ENCODE measurements at places on chromosomes 16 and 17.
A peak's percentile ranks its signal among the peaks of the same experiment; 100 is the strongest.

- DNase-seq, result no peak
These were observed 83.0 kb upstream of the CDC42EP4 start for GRCh38 chr17:73394512-73395450.

DNA sequence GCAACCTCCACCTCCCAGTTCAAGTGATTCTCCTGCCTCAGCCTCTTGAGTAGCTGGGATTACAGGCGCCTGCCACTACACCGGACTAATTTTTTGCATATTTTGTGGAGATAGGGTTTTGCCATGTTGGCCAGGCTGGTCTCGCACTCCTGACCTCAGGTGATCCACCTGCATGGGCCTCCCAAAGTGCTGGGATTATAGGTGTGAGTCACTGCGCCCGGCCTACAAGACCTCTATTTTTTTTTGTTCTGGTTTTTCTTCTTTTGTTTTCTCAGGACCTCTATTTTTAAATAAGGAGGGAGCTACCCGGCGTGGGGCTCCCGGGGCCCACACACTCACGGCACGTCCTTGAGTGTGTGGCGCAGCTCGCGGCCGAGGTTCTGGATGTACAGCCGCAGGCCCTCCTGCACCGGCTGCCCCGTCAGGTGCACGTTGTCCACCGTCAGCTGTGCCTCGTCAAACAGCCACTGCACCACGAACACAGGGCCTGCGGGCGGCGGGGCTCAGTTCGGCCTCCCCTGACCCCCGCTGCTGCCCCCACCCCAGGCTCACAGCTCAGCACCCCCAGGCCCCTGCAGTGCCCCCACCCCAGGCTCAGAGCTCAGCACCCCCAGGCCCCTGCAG lies 5.8 kb downstream of the NOTUM start:
- DNase-seq, result no peak

- DNase-seq, result no peak
These were observed 168.1 kb downstream of the XYLT1 start for GRCh38 chr16:17302620-17303019.

DNA sequence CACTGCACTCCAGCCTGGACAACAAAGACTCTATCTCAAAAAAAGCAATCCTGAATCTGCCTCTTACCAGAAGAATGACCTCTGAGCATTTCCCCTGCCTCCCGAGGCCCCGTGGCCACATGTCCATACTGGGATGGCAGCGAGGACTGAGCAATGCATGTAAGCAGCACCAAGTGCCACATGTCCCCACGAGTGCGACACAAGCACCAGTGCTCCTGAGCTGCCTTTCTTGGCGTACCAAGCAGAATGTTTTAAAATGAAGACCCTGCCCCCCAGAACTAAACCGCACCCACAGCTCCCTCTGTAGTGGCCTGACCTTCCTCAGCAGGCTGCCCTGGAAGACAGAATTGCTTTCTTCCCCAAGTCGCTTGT lies 373.3 kb downstream of the SLC39A11 start:
- DNase-seq, result no peak

GRCh38 chr17:43170140-43170765 lies 761 bp upstream of the NBR1 start:
- peak; percentile 88 for DNase-seq

GRCh38 chr17:30104575-30105339 lies 11.9 kb upstream of the NSRP1 start:
- peak; percentile 59 for DNase-seq
